ENCODE measurements at places on chromosomes 6 and 20. TPM values are rescaled to one million over a fixed set of nuclear protein-coding genes. Genes with fewer than 3 reads are reported as not detected.
A peak's percentile ranks its signal among the peaks of the same experiment; 100 is the strongest.

GRCh38 chr6:136532030-136532429 is 18.2 kb downstream of the MAP7 start:
- no peak for DNase-seq

- DNase-seq, result peak; percentile 57
These were observed 209.7 kb downstream of the FARS2 start for GRCh38 chr6:5471044-5471443.

DNA sequence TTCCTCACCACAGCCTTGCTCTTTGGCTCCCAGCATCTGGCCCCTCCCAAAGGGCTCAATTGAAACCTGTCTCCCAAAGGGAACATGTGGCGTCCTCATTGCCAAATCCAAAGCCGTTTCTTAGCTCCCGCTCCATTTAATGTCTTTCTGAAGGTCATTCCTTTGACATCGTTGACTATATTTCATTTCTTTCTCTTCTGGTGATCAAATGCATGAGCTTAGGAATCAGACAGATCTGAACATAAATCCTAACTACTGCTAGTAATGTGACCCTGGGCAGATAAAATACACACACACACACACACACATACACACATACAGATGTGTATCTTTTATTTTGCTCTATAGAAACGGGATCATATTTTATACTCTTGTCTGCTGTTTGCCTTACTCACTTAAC is 964.7 kb upstream of the FLRT3 start:
- no peak for DNase-seq

DNA sequence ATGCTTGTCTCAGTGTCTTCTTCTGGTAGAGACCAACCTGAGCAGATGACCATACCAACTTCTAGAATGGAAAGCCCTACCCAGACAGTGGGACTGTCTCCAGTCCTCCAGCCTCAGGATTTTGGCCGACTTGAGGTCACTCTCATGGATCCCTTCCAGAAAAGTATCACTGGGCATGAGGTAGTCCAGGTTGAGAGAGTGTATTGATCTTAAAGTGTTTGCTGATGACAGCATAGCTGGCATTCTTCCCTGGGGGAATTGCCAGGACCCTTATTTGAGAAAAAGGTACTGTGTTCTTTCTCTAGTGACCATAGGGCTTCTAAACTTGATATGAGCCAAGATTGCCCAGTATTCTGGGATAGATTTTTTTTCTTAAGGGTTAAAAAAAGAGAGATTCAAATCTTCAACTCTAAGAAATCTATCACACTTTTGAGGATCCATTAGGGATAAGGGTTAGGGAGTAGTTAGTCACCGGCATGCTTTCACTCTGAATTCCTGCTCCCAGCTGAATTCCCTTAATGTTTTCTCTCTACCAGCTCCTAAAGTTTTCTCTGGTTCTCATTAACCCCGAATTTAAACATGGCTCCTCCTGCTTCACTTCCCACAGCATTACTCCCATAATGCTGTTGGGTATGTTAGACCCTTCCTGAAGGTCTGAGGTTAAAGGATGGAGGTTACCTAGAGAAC is 73.6 kb upstream of the FLRT3 start:
- no peak for DNase-seq

DNA sequence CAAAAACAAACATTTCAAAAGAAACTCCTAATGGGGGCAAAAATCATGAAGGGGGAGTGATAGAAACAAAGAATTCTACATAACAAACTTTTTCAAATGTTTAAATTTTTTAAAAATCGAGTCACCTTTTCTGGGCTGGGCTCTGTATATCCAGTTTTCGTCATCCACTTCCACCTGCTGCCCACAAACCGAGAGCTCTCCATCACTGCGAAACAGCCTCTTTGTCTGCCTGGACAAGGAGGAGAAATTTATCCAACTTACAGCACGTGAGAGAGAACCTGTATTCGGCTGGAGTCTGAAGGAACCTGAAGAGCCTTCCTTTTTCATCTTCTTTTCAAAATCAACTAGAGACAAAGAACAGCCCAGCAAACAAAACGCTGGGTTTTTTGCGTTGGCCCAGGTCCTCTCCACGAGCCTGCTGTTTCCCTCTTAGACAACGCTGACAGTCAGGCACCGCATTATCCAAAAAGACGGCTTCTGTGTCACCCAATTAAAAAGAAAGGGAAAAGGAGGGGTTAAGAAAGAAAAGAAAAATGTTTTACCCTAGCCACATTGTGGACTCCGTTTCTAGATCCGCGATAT is 72.4 kb upstream of the NHSL1 start:
- DNase-seq, result no peak

DNA sequence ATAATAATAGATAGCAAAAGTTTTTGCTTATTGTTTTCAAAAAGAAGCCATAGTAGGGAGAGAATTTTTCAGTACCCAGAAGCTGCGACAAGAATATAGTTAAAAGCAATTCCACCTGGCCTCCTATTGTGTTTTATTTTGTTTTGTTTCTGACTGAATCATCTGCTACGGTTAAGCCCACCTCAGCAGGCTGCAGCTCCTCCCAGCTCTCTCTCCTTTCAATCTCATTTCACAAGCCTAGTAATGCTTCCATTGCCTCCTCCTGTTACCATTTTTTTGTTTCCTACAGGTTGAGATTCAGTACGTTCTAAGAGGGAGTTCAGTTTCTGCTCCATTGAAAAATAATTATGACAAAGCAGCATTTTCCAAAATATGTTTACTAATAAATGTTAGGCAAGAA is 77.9 kb downstream of the PCSK2 start:
- DNase-seq, result no peak

DNA sequence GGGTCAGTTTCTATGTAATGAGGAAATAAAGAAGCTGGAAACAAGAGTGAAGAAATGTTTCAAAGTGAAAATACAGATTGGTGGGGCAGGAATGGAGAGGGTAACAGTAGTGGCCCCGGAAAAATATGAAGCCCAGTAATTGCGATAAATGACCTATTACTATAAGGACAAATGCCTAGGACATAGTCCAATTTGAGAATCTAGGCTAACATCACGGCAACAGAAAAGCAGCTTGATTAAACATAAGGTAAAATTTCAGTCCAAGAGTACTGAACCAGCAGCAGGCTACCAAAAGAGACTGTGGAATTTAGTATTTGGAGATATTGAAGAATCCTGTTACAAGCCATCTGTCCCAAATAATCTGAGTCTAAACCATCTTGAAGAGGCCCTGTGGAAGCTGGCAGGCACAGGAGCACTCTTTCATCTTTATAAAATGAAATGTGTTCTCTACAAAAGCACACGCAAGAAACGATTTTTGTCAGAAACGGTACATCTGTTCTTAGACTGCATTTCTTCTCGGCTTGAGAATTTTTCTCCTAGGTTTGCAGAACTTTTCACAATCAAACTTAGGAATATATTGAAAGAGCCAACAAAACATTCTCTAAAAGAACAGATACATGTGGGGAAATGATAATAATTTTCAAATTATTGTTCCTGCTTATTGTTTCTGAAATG is 49.3 kb downstream of the ELOVL5 start:
- DNase-seq, result no peak

- DNase-seq, result no peak
These were observed 87.7 kb downstream of the HIVEP2 start for GRCh38 chr6:142857233-142857761.

- no peak for DNase-seq
These were observed 25.9 kb downstream of the EDEM2 start for GRCh38 chr20:35121186-35121585.

DNA sequence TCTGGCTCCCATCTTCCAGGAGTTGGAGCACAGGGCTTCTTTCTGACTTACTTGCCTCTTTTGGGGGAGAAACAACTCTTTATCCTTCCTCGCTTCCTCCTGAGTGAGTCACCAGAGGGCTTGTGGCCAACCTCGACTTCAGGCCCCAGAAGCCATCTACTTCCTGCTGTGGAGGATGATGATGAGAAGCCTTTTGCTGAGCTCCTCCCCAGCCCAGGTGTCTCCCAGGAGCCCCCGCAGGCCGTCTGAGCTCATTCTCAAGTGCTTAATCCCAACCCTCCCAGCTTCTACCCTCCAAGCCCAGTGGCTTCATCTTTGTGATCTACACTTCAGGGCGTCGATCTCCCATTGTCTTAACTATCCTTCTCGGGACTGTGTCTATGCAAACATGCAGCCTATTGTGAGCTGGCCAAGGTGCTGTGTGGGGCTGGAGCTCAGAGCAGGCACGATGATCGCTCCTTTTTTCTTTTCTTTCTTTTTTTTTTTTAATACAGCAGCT is 27.9 kb downstream of the SDCBP2 start:
- DNase-seq, result no peak

- peak; percentile 6 for DNase-seq
These were observed 264.3 kb upstream of the RIMS1 start for GRCh38 chr6:71621918-71622519.

- no peak for DNase-seq
These were observed 191.0 kb downstream of the TPBG start for GRCh38 chr6:82554666-82555065.

GRCh38 chr6:16746401-16746800 is 14.9 kb downstream of the ATXN1 start:
- no peak for DNase-seq

- no peak for DNase-seq
These were observed 138.7 kb upstream of the SASH1 start for GRCh38 chr6:148203970-148204369.

DNA sequence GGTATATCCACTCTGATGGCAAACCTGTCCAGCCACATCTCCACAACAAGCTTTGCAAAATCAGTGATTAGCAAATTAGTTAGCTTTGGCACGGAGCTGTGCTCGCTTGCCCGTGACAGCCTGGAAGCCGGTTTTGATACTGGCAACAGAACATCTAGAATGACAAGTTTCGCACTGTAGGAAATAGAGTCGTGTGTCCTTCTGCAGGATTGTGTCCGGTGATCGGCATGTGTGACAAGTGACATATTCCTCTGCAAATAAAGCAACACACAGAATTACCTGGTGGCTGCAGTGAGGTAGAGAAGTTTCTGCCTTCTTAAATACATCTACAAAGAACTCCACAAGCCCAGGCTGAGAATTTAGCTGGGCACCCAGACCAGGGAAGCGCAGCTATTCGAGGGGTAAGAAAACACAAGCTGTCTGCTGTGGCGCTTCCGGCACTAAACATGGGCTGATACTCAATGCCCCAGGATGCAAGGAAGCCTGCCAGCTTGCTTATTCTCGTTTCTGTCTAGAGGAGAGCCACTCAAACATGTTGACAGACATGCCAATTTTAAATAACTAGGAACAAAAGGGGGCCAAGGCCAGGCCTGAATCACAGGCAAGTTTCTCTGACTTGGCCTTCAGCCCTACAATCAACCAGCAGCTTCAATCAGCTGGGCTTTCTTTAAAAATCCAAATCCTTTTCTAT is 22.2 kb downstream of the EIF2S2 start:
- no peak for DNase-seq

DNA sequence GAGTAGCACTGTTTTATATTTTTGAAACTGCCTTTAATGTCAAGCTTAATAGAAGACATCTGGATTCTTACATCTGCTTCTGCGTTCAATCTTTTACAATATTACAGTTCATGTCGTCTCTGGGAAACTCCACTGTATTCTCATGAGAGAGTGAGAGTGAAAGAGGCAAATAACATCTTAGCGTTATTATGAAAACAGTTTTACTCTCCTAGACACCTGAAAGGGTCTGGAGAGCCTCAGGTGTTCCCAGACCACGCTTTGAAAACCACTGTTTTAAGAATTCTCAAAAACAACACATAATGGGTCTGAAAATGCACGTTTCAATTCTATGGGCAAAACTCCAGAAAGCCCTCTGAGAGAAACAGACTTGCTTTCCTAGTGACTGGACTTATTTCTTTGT is 63.3 kb downstream of the ARHGAP18 start:
- no peak for DNase-seq

DNA sequence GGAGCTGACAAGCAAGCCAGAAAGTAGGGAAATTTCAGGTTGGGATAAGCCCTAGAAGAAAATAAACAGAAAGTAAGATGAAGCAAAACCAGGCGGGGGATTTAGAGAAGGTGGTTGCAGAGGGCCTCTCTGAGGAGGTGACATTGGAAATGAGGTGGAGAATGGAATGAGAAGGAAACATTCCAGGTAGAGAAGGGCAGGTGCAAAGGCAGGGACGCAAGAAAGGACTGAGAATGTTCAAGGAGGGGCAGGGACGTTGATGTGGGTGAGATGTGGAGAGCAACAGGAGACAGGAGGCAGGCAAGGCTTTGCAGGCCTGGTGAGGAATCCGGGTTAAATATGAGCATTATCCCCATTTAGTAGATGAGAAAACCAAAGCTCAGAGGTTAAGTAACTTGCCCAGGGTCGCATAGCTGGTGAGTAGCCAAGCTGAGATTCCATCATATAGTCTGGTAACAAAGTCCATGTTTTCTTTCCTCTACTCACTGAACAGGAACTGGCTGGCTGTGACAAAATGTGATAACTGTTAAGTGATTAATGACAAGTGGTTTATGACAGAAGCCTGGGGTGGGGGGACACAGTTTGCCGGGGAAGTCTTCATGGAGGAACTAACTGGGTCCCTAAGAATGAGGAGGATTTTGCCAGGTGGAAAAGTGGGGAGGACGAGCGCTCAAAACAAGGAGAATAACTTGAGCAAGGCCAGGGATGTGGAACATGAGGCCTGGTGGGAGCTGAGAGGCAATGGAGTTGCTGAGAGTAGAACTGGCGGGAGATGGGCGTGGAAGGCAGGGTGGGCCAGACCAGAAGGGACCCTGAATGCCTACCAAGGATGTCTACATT is 32.6 kb downstream of the MRPL14 start:
- no peak for DNase-seq

- no peak for DNase-seq
These were observed 109.9 kb upstream of the TIAM2 start for GRCh38 chr6:154885214-154885613.

DNA sequence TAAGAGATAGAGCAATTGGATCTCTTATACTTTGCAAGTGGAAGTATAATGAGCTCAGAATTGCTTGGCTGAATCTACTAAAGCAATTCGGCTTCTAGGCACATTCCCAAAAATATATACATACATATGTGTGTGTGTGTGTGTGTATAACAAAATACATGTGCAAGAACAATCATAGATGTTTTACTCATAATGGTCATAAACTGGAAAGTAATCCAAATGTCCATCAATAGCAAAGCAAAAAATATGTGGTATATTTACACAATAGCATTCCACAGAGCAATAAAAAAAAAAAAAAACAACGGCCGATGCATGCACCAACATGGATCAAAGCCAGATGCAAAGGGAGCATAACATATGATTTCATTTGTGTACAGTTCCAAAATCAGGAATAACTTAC is 707.9 kb downstream of the RFPL4B start:
- DNase-seq, result no peak

DNA sequence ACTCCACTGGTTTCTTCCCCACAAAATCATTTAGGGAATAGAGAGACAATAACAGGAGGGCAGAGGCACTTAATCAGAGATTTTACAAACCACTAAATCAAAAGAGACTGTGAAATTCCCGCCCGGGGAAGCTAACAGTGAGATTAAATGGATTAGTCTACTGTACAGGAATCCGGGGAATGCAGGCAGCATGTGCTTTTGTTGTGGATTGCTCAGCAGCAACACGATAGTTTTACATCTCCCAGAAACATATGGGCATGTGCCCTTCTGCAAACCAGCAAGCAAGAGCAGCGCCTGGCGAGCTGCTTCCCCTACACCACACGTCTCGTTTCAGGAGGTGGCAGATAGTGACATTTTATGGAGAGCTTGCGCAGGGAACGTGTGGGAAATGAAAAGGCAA is 382.3 kb downstream of the CD83 start:
- peak; percentile 63 for DNase-seq

Gene ZC3H12D
- 0.70 TPM for polyA plus RNA-seq

Gene HLA-DOB
- 0.32 TPM for polyA plus RNA-seq

Gene CCM2L
- 5.2 TPM for polyA plus RNA-seq

Gene BNIP5
- polyA plus RNA-seq, result 0.17 TPM

Gene AVP
- polyA plus RNA-seq, result 0.28 TPM

Gene C20orf204
- polyA plus RNA-seq, result 0.95 TPM

Gene POLH
- 28.5 TPM for polyA plus RNA-seq

Gene CST5
- 0.18 TPM for polyA plus RNA-seq
